ENCODE measurements at places on chromosomes 5 and 9.

DNA sequence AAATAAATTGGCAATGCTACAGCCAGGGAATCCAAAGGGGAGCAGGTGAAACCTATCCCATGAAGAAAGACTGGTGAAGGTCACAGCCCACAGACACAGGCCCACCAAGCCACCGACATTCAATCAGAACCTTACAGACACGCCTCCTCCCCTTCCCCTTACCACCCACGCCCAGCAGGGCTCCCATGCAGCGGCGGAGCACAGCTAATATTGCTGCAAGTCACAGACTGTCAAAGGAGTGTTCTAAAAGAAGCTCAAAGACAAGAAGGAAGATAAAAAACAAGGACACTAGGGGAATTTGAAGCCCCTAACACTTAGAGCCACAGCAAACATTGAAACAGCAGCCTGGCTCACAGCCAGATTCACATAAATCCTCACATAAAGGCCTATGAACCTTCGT lies 91.2 kb downstream of the MED10 start:
- DNase-seq: no peak

DNA sequence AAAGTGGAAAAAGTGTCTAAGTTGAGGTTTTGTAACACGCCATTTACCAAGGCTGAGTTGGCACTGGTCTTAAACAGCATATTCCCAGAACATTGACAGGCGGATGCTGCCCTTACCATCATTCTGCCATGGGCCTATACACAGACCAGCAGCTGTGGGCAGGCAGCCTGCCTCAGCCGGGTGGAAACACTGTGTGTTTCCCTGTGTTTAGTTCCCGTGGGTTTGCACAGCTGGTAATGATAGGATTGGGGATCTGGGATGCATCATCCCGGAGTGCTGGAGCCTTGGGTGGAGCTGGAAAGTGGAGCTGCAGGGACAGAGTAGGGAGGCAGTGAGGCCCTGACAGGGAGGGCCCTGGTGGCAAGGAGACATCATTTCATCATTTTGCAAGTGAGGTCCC lies 5.5 kb upstream of the FGD3 start:
- no peak for DNase-seq

DNA sequence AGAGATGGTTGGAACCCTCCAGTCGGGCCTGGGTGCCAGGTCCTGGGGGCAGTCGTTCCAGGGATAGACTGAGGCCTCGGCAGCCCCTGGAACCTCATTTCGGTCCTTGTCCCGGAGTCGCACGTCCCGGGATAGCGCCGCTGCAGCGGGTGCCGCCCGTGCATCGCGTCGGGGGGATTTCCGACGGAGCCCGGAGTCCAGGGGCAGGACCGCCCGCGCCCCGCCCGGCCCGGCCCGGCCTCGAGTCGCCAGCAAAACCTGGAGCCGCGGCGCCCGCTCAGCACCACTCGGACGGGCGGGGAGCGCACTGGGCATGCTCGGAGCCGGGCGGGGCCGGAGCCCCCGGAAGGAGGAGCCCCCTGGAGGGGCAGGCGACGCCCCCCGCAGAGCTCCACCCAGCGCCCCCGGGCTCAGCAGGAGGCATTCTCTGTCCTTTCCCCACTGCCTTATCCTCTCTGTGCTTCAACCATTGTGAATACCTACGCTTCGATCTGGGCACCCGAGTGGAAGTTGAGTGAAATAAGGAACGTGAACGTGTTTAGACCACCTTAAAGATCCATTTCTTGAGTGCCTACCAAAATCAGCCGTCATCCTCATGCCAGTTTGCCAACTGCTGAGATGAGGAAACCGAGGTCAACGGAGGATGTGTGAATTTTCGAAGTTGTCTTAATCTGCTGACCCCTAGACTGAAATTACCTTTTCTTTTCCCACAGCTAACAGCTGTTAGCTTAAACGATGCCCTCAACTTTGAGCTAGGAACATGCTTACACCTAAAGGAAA lies 1.7 kb upstream of the PTPN3 start:
- peak; percentile 26 for DNase-seq

- DNase-seq: no peak
Measured at GRCh38 chr9:129322641-129323375, 144.7 kb upstream of the IER5L start.

DNA sequence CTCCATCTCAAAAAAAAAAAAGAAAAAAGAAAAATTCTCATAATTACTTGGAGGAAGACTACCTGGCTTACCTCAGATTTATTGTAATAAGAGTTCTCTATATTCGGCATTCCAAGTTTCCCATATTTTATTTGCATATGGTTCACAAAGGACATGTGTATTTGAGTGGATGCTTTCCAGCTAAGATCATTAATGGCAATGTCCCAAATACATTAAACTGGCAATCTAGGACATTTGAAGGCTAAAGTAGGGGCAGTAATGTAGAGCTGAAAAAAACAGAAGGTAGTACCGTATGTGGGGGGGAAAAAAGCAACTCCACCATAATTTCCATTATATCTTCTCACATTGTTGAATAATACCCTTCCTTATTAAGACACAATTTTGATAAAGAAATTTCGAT lies 4.9 kb downstream of the TUT7 start:
- peak; percentile 35 for DNase-seq

GRCh38 chr5:62509806-62510205 lies 68.8 kb upstream of the LRRC70 start:
- DNase-seq: peak; percentile 59

DNA sequence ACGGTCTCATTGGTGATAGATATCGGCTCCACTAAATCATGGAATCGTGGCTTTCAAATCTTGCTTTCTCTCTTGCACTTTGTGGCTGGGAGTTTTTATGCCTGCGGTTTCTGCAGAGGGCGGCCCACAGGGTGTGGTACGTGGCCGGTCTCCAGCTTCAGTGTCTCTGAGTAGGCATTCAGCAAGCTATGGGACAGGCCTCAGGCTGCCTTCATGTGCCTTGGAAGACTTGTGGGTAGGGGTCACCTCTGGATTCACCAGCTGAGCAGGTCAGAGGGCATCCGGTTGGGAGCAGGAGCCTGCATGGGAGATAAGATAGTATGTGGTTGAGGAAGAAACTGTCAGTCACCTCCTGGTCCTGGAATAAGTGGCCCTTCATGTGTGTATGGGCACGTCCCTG lies 47.7 kb downstream of the AMBP start:
- no peak for DNase-seq

GRCh38 chr9:69370430-69370829 lies 45.4 kb downstream of the ENTREP1 start:
- DNase-seq: peak; percentile 79
